CD4-positive, alpha-beta T cell (primary cell): ENCODE measurements at places on chromosomes 12 and 14.

GRCh38 chr14:48435221-48435620 is 759.8 kb upstream of the MDGA2 start:
- no peak for DNase-seq

DNA sequence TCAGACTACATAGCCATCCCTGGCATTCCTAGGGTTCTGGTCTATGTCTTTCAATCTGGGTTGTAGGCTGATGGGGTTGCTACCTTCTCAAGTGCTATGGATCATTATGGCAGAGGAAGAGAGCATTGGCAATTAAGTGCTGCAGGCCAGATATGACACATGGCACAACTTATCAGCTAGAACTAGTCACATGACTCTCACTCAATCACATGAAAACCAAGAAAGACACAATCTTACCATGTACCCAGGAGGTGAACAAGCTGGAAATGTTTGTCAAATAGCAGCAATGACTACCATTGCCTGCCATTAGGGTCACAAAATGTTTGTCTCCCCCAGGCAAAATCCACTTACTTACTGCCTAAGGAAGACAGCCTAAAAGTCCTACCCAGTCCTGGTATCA is 80.4 kb downstream of the GALNT8 start:
- DNase-seq = no peak

GRCh38 chr12:10153271-10154144 is 18.4 kb downstream of the OLR1 start:
- peak; percentile 36 for DNase-seq

GRCh38 chr14:68970038-68970612 is 9.0 kb downstream of the ACTN1 start:
- DNase-seq = peak; percentile 49

DNA sequence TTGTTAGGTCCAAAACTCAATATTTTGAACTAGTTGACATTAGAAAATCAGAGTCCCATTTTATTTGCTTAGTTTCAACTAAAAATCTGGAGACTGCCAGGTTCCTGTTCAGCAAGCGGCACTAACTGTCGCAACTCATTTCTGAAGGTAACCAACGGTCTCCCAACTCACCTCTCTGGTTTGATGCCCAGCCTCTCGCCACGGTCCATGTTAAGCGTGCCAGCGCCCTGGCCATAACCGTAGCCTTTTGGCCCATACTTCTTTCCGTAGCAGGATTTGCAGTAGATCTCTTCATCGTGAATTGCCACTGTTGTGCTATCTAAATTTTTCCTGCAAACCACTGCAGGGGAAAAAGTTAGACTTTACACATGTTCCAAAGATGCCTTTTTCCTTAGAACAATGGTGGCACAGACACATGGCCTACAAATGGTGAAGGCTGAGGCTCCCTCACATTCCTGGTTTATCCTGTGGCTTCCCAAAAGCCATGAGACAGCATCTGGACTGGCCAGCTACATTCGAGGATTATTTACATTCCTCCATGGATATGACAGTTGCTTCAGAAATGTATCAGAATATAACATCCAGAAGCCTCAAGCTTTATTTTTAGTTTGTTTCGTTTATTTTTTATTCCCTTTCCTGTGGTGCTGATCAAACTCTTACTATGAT is 15.7 kb downstream of the CSRP2 start:
- DNase-seq = no peak

DNA sequence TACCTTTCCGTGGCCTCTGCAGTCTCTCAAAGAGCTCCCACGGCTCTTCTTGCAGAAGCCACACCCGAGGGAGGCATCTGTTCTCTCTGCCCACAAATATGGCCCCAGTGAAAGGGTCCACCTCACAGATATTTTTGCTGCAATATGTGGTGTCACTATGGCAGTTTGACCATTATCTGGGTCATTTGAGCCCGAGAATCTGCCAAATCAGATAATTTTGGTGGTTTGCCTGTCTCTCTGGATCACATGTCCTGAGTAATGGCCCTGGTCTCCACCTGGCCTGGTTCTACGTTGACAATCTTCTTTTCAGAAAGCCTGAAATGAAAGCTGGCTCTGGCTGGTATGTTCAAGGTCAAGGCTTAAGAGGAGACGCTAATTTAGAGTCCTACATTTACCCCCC is 5.7 kb upstream of the WSCD2 start:
- DNase-seq = no peak

GRCh38 chr12:65845751-65846537 is 21.7 kb downstream of the HMGA2 start:
- DNase-seq = no peak

- DNase-seq = no peak
These were observed 26.4 kb downstream of the SFSWAP start for GRCh38 chr12:131737150-131737827.

DNA sequence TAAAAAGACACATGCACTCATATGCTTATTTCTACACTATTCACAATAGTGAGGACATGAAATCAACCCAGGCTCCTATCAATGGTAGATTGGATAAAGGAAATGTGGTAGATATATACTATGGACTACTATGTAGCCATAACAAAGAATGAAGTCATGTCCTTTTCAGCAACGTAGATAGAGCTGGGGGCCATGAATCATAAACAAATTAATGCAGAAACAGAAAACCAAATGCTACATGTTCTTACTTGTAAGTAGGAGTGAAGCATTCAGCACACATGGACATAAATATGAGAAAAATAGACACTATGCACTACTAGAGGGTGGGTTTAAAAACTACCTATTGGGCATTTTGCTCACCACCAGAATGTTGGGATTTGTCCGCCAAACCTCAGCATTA is 278.0 kb upstream of the MIS18BP1 start:
- DNase-seq = no peak

GRCh38 chr14:97177016-97177415 is 379.8 kb downstream of the VRK1 start:
- DNase-seq = peak; percentile 69

DNA sequence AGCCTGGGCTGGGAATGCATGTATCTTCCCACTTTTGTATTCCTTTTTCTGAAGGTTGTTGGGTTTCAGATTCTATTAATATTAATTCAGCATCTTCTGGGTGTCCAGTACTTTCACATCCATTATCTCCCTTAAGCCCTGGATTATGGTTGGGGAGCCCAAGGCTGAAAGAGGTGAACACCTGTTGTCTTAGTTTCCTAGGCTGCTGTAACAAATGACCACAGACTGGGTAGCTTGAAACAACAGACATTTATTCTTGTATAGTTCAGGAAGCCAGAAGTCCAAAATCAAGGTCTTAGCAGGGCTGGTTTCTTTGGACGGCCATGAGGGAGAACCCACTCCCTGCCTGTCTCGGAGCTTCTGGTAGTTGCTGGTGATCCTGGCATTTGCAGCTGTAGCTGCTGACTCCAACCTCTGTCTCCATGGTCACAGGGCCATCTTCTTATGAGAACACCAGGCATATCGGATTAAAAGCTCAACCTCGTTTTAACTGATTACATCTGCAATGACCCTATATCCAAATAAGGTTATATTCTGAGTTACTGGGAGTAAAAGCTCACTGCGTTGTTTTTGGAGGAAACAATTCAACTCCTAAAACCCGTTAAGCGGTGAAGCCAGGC is 68.2 kb upstream of the CLMN start:
- DNase-seq = no peak

DNA sequence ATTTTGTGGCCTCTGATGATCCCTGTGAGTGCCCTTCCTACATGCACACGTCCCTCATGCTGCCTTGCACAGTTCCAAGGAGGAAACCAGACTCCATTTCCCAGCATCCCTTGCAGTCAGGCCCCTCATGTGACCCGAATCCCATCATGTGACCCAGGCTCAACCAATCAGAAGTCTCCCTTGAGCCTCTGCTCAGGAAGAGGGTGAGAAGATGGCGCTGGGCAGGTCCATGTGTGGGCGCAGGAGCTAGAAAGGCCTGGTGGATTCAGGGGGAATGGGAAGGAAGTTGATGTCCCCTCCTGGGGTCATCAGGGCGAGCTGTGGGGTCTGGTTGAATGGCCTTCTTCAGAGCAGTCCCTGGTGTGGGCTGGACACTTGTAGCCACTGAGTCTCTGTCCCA is 240.5 kb downstream of the ADGRD1 start:
- DNase-seq = no peak

- DNase-seq = no peak
These were observed 229.5 kb downstream of the CACNA1C start for GRCh38 chr12:2282318-2282717.

GRCh38 chr12:1919284-1919683 is 832 bp upstream of the CACNA2D4 start:
- no peak for DNase-seq

DNA sequence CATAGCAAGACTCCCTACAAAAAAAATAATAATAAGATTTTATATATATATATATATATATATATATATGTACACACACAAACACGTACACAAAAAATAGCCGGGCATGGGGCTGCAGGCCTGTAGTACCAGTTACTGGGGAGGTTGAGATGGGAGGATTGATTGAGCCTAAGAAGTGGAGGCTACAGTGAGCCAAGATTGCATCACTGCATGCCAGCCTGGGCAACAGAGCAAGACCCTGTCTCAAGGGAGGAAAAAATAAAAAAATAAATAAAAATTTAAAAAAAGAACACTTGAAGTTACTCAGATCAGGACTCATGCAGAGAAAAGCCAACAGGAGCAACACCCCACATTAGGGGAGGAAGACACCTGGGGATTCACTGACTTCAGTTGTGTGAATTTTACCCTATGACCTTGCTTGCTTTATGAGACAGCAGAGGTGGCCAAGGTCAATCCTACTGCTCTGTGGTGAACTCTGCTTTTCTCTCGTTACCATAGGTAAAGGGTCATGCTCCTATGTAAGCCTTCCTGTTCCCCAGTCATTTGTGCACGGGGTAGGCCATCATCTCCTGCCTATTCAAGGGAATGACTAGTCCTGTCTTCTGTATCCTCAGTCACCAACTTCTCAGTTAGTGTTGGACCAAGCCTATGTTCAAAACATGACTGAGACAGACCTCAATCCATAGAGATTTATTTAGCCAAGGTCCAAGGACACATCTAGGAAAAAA is 1119.8 kb upstream of the TMEM132C start:
- DNase-seq = no peak

DNA sequence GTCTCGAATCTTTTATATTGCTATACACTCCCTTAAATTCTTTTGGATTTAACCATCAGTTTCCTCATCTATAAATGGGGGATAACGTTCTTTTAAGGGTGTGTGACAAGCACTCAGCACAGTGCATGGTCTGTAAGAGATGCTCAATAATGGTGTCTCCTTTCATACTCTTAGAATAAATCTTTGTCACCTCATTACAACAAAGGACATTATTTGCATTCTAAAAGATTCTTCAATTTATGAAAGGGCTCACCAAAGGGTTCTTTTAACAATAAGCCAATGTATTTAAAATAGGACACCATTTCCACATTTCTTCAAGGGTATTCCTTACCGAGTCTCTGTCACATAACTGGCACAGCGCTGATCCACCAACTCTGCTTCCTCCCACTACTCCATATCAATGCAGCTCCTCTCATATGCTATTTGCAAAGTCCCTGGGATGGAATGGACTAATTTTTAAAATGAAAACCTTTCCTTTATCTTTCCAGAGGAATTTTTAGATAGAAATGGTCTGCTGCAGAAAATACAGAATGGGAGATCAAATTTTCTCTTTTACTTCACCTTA is 29.2 kb upstream of the RIC8B start:
- DNase-seq = no peak

DNA sequence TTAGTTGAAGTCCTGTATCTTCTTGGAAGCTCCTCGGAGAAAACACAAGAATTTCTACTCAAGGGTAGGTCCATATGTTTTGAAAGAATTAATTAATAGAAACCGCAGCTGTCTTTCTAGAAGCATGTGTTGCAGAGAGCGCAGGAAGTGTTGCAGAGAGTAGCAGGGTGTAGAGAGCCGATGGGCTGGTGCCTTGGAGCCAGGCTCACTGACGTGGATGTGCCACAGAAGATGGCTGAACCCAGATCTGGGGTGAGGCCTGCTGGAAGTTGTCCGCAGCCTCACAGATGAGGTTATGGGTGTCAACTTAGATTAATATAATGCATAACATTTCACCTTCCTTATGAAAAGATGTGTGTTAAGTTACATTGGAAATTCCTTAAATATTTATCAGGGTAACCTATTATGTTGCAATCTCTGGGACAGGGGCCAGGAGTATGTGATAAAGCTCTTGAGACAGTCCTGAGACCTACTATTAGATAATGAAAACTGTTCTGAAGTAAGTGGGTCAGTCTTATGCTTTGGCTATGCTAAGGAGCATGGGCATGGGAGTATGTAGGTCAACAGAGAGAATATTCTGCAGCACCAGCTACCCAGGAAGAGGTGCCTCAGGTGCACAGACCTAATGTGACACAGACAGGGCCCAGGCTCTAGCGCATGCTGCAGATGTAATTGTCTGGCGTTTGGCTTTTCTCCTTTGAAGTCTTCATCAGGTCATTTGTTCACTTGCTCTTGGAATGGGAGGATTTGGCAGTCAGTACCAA is 973.3 kb downstream of the BCL11B start:
- DNase-seq = no peak

DNA sequence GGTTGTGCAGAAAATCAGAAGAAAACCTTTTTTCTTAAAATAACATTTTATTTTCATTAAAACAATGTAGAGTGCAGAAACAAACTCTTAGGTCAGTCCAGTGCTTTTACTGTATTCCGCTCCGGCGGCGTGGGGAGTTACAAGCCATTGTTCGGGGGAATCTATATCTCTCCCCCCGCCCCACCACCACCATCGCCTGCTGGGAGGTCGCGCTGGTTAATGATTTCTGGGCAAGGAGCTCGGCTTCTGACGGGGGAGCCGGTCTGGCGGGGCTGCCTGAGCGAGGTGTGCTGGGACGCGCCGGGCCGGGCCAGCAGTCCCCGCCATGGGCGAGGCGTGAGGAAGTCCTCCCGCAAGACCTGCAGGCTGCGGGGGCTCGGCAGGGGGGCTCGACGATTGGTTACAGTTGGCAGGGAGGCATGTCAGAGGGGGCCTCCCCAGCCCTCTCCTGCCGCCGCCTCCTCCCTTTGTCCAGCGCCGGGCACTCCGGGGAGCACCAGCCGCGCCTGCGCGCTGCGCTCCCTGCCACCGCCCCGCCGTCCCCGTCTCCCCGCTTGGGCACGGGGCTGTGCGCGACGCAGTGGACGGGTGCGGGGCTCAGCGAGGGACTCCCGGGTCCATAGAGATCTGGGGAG is 1.0 kb upstream of the DUSP6 start:
- peak; percentile 7 for DNase-seq

GRCh38 chr12:65308601-65309071 is 30.2 kb downstream of the MSRB3 start:
- no peak for DNase-seq

- no peak for DNase-seq
These were observed 98.1 kb downstream of the DDHD1 start for GRCh38 chr14:53055003-53055402.

DNA sequence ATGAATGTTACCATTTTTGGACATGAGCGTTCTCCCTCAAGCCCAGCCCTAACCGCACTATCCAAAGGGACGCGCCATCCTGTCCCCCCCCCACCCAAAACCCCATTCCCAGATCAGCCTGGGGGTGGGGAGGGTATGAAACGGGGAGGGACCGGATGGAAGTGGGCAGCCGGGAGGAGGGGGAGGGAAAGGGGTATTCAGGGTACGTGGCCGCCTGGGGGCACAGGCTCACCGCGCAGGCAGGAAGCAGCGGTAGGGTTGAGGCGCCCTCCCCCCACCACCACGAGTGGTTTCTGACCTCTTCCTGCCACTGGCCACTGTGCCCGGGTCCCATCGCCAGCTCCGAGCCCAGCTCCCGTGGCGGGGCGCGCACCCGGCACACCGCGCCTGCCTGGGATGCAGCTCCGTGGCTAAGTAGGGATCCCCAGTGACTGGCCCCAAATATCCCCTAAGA is 1.4 kb downstream of the ACTN1 start:
- DNase-seq = peak; percentile 57
